ENCODE measurements at places on chromosomes 5 and 9. TPM values are rescaled to one million over a fixed set of nuclear protein-coding genes. Genes with fewer than 3 reads are reported as not detected.

Gene RNF20
- 22.5 TPM for total RNA-seq

Gene C9orf153
- 0.65 TPM for total RNA-seq

Gene C9
- total RNA-seq, result not detected

Gene GARIN3
- total RNA-seq, result not detected

Gene PFN3
- not detected for total RNA-seq

Gene CFAP77
- not detected for total RNA-seq

Gene LRRTM2
- total RNA-seq, result not detected

Gene CXCL14
- 0.10 TPM for total RNA-seq

Gene SPRY4
- total RNA-seq, result 9.7 TPM

Gene C9orf85
- 13.5 TPM for total RNA-seq

Gene GPRIN1
- 9.5 TPM for total RNA-seq

Gene SLC34A1
- total RNA-seq, result not detected

Gene TIGD6
- 5.2 TPM for total RNA-seq

Gene FOXD4L5
- not detected for total RNA-seq

Gene PCDHA9
- total RNA-seq, result not detected

Gene KIAA1958
- 2.1 TPM for total RNA-seq

Gene PCDHGA7
- total RNA-seq, result 0.90 TPM

Gene CARD6
- total RNA-seq, result 3.2 TPM

Gene SHOC1
- not detected for total RNA-seq

Gene RAPGEF6
- total RNA-seq, result 9.2 TPM

Gene SARDH
- not detected for total RNA-seq

Gene NUDT2
- 24.1 TPM for total RNA-seq

Gene SPINK5
- total RNA-seq, result not detected

Measured in A549 treated with GW870086 at 1 μM for 4 hours (cell line).